ENCODE measurements at places on chromosomes 11 and 22. TPM values are rescaled to one million over a fixed set of nuclear protein-coding genes. Genes with fewer than 3 reads are reported as not detected.

GRCh38 chr22:49010070-49010863 lies 817.4 kb downstream of the BRD1 start:
- no peak for DNase-seq

DNA sequence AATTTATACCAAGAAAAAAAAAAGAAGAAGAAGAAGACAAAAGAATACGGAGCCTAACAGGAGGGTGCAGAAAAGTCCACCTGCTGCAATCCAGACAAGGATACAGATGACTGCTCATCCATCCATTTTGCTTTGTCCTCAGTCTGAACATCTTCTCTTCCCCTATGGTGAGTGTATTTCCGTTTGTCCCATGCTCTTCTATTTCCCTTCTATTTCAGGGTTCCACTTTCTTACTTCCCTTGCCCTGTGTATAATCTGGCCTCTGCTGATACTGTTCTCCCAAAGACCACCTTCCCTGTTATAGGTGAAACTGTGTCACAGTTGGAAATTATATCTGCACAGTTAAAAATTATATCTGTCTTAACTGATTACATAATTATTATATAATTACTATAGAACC lies 48.7 kb upstream of the USP47 start:
- DNase-seq: no peak

Gene TRIM34
- 8.0 TPM for polyA plus RNA-seq

Gene OR2AG1
- not detected for polyA plus RNA-seq

Gene NCAM1
- 0.58 TPM for polyA plus RNA-seq

GRCh38 chr11:76631566-76632308 lies 38.8 kb downstream of the LRRC32 start:
- DNase-seq: no peak
